ENCODE measurements at places on chromosomes 5 and 9.

DNA sequence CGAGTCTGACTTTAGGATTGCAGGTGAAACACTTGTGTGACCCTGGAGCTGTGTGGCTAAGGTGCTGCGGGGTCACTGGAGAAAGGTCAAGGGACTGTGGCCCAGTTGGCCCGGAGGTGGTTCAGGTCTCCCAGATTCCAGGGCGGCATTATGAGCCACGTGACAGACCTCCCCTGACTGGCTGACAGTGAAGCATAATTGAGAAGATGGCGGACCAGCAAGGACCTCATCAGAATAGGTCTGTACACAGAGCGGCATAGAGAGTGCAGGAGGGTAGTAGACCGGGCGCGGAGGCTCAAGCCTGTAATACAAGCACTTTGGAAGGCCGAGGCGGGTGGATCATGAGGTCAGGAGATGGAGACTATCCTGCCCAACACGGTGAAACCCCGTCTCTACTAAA is 815 bp upstream of the ODF2 start:
- no peak for DNase-seq

DNA sequence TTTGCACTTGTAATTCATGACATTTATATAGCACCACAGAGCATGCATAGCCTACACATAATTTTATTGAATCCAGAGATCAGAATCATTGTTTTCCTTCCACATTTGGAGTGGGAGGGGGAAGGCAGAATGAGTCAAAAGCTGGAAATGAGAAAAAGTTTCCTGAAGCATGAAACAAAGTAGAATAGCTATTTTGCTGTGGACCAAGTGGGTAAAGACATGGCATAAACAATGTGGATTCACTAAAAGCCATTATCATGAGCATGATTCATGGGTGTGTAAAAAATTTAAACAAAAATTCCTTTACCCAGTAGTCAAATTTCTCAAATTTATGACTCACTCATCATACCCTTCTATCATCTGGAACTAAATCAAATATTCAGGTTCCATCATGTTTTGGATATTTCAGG is 97.9 kb downstream of the YIPF5 start:
- no peak for DNase-seq

DNA sequence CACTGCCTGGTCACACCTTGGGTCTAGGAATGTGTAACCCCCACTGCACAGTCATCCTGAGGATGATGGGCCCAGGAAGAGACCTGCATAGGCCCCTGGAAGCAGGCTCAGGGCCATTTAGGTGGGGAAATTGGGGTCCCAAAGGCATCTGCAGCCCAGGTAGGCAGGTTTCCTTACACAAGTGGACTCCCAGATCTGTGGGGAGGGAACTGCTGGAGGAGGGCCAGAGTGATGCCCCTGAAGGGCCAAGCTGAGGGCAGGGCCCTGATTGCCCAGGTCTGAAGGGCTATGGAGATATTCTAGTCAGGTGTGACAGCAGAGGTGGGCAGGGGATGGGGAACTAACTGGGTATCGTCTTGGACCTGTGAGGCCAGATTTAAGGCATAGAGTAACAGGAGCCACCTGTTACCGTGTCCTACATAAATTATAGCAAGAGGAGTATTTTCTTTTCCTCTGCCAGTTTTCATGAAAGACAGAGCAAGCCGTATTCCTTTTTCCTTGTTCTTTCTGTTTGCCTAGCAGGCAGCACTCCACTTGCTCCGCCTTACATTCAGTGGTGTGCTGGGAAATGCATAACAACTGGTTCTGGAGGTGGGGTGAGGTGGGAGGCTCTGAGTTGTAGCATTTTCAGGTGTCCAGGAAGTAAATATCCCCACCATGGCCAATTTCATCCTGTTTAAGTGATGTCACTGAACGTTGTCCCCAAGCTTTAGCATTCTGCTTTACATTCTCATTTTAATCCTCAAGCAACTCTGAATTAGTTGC is 41.3 kb downstream of the PPARGC1B start:
- no peak for DNase-seq

DNA sequence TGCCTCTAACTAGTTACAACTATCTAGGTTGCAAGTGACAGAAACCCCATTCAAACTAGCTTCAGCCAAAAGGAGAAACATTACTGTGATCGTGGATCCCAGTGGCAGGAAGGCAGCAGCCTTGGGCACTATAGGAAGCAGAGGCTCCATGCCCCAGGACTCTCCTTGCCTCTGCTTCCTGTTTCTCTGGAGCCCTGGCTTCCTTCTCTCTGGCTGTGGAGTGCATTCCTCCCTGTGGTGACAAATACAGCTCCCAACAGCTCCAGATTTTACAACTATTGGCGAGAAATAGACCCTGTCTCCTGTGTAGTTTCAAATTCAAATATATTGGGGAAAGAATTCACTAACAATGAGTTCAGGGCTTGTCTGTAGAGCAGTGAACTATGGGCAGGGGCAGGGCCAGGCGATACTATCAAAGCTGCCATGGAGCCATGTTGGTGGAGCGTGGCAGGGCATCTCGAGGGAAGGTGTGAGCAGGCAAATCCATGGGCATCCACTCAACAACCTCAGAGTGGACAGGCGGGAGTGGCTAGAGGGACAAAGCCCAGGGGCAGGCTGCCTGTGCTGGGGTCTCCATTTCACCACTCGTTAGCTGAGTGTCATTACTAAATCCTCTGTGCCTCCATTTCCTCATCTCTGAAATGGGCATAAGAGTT is 189.5 kb downstream of the ERCC6L2 start:
- no peak for DNase-seq

DNA sequence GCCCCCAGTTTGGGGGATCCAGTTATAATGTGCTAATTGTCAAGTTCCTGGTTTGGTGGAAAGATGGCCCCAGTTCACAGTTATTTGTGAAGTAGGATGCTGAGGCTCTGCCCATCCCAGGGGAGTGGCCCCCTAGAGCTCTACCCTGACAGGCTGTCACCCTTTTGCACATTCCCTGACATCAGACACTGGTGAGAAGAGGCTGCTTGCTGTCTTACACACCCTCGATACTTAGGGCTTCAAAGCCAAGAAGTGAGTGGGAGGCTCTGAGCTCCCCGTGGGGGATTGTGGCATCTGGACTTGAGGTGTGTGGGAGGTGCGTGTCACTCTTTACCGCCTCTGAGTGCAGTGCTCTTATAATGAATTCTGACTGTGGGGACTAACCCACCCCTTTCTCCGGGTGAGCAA is 168.5 kb downstream of the DOCK2 start:
- no peak for DNase-seq

GRCh38 chr9:24502206-24502937 is 43.3 kb downstream of the IZUMO3 start:
- DNase-seq, result no peak

- no peak for DNase-seq
These were observed 417.1 kb downstream of the CSNK1G3 start for GRCh38 chr5:123929055-123929474.
